ENCODE measurements at places on chromosomes 11 and 22.

DNA sequence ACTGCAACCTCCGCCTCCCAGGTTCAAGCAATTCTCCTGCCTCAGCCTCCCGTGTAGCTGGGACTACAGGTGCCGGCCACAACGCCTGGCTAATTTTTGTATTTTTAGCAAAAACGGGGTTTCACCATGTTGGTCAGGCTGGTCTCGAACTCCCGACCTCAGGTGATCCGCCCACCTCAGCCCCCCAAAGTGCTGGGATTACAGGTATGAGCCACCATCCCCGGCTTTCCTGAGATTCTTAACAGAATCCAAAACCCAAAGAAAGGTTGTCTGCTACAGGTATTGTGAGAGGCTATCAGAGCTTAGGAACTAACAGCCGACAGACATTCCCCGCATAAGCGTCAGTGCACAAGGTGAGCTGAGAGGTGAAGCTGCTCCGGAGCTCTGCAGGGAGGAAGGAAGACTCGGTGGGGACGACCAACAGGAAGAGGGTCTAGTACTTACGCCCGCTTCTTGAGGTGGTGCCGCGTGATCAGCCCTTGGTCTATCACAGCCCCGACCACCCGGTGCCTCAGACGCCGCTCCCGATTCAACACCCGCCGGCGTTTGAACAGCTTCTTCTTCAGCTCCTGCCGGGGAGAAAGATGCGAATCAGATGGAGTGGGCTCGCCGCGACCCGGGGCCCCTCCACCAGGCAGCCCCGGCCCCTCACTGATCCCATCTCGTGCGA is 470 bp downstream of the C11orf98 start:
- DNase-seq: peak; percentile 75

- DNase-seq: peak; percentile 19
These were observed 36.5 kb upstream of the ARFGAP3 start for GRCh38 chr22:42893371-42894150.

DNA sequence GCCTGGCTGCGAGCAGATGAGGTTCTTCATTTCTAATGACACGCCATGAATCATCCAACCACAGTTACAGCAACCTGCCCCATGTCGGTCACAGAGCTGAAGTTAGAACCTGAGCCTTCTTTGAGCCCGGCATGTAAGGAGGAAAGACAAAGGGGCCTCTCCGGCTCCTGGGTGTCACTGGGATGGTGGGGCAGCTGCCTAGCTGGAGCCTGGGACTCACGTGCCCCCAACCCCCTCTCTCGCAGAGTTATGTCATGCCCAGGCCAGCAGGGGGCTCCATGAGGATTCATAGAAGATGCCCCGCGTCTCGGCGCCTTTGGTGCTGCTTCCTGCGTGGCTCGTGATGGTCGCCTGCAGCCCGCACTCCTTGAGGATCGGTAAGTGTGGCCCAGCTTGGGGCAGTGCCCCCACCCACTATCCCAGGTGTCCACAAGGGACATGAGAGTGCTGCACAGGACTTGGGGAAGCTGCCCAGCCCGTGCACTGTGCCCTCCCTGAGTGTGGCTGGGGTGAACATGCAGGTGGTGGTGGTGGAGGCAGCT is 148.5 kb downstream of the GRIK4 start:
- peak; percentile 54 for DNase-seq

DNA sequence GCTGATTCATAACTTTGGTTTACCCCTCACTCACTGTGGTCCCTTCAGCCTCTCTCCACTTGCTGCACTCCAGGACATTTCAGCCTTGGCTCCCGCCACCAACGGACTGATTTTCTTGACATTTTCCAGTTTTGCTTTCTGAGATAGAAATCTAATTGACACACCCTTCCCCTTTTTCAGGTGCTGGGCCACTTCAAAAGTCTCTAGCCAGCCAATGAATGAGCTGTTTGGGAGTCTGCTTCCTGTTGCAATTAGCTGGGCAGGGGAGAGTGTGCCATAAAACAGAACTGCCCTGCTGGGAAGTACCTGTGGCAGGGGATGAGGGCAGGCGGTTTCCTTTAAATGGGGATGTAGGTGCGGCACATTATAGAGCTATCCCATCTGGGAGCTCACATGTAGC is 21.1 kb upstream of the PLET1 start:
- DNase-seq: no peak

GRCh38 chr11:21554284-21554683 is 638.6 kb upstream of the ANO5 start:
- DNase-seq: no peak

DNA sequence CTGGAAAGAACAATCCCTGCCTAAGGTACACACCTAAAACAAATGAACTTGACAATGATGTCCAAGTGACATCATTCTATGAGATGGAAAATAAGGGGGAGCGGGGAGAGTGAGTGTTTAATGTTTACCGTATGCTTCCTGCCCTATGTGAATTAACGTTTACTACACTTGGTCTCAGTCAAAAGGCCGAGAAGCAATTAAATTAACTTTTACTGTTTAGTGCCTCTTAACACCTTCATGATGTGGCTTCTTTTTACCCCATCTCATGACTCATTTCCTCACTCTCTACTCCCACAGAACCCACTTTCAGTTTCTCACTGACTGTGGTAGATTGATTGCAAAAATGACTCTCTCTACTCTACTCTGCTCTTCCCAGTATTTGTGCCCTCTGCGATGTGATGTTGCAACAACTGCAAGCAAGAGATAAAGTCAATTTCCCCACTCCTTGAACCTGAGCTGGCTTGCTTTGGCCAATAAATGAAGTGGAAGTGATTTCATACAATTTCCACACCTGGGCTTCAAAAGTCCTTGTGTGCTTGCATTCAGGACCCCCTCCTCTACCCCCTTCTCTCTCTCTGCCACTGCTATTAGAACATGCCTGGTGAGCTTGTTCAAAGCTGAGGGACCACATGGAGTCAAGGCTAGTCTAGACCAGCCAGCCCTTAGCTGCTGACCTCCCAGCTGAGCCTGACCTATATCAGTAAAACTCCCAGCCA is 11.6 kb upstream of the ALKBH3 start:
- DNase-seq: peak; percentile 58

DNA sequence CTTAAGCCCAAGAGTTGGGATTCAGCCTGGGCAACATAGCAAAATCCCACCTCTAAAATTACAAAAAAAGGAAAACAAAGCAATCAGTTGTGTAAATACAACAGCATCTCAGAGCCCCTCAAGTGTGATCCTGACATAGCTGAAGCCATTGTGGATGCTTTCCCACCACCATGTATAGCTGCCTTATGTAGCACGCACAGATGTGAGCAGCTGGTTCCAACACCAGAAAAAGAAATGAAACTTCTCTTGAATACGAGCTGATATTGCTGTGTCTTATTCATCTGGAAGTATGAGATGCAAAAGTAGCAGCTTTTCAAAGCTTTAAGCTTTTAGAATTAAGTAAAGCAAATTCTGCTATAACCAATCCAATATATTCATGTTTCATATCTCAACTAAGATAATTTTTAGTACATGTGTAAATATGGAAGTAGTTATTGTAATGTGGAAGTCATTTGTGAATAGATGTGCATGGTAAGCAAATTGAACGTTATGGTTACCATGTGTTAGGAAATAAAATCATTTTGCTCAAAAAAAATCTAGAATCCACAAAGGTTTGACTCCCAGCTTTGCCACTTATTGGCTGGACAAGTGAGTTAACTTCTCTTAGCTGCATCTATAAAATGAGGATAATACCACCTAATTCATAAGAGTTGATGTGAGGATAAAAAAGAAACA is 63.2 kb downstream of the SGSM3 start:
- no peak for DNase-seq

GRCh38 chr11:72595292-72595684 is 78.9 kb downstream of the PDE2A start:
- no peak for DNase-seq

DNA sequence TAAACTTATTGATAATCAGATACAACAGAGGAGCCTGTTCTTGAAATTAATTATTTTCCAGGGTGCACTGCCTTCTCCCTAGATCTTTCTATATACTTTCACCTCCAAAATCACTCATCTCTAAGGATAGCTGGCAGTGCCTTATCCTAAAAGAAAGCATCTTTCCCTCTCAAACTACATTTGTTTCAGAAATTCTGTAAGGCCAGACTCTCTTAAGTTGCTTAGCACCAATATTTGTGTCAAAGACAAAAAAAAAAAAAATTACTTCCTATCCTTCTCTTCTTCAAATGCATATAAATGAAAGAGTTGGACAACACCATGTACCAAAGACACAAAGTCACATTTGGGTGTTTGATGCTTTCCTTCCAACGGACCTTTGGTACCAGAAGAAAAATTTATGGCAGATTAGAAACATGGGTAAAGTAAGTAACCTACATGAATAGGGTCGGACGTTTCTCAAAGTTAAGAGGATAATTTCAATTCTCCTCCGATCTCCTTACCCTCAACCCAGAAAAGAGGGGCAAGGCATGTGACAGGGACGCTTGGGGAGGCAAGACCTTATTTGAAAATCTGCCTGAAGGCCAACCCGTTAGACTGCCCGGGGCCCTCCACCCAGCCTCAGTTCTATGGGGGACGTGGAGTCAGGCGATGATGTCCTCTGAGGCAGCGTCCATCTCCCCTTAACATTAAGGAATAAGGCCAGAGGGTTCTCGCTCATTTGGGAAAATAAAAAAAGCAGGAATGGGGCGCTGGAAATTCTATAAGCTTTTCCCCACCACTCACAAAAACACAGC is 66.3 kb downstream of the ETS1 start:
- no peak for DNase-seq

- no peak for DNase-seq
These were observed 24.6 kb downstream of the ATG16L2 start for GRCh38 chr11:72838691-72839305.

GRCh38 chr22:45840483-45840882 is 136.5 kb downstream of the WNT7B start:
- no peak for DNase-seq

GRCh38 chr11:73152086-73152853 is 10.2 kb upstream of the FCHSD2 start:
- DNase-seq: peak; percentile 19

DNA sequence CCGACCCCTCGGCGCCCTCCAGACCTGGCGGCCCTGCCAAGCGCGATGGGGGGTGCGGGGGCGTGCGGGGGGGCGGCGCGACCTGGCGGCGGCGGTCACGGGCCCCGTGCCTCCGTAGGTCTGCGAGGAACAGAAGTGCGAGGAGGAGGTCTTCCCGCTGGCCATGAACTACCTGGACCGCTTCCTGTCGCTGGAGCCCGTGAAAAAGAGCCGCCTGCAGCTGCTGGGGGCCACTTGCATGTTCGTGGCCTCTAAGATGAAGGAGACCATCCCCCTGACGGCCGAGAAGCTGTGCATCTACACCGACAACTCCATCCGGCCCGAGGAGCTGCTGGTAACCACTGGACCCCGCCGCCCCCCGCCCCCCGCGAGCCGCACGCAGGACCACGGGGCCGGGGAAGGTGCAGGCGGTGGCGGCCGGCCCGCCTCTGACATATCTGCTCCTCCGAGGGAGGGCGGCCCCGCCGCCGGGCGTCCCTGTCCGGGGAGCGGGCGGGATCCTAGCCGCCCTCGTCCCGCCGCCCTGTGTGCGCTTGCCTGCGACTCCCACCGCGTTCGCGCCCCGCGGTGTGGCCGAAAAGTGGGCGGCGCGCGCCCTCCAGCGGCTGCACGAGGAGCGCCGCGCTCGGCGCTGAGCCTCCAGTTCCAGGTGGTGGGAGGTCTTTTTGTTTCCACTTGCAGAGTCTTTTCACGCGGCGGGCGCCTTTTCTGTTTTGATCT is 2.1 kb downstream of the CCND1 start:
- peak; percentile 86 for DNase-seq

DNA sequence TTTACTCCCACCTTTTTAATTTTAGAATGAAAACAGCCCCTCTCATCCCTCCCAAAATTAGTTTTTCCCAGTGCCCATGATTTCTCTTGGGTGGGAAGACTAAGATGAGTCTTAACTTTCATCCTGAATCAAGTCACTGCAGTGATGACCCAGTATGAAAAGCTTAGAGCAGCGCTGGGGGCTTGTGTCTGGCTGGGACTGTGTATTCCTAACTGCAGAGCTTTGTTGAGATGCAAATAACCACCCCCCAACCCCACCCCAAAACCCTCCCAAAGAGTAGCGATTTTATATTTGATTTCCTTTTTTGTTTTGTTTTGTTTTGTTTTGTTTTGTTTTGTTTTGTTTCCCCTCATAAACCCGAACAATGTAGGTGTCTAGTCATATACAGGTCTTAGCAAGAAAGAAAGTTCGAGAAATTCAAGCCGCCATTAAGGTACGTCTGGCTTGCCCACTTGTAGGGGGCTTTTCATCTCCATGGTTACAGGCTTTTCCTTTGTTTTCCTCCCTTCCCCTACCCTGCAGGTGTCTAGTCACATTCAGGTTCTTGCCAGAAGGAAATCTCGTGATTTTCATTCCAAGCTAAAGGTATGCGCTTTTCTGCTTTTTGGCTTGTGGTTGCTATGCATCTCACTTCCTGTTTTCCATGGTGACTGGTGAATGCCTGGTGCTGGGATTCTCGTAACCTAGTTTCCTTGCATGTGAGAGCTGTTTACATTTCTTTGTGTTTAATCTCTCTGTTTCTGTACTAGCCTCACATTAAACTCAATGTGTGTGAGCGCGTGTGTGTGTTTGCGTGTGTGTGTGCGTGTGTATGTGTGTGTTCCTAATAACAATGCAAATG is 144.6 kb upstream of the RASSF10 start:
- DNase-seq: no peak

DNA sequence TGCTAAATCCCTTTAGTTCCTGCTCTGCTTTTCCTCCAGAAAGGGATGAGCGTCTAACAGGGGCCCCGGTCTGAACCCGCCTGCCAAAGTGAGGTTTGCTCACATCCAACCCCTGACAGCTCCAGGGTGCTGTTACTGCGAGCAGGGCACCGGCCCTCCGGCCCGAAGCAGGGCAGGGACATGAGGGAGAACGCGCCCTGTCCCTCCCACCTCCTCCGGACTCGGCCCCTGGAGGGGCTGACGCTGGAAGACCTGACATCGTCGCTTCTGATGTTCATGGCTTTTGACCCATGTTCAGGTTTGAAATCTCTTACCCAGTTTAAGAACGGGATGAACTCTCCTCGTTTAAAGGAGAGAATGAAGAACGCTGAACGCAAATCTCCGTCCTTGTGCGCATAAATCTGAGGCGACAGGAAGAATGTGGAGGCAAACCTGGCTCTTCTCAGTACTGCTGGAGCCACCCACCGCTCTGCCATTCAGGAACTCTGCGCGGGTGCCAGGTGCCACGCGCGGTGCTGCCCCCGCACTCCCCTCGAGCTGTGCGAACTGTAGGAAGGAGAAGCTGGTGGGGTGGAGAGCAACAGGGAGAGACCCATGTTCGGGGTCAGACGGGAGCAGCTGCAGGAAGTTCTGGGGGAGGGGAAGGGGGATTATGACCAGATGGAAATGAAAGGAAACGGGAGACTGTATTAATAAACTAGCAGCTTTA is 826 bp upstream of the EEF1G start:
- DNase-seq: no peak

- no peak for DNase-seq
These were observed 19.9 kb upstream of the BBOX1 start for GRCh38 chr11:27020751-27021150.

GRCh38 chr22:21567456-21568346 is at the start of gene UBE2L3:
TSS of gene UBE2L3 (plus strand) at chr22:21567714. CDS start at chr22:21567745, 31 bp downstream.
- DNase-seq: peak; percentile 93

- DNase-seq: no peak
These were observed at the start of gene CABP4 for GRCh38 chr11:67455054-67455453. TSS of gene CABP4 (plus strand) at chr11:67455354. CDS start at chr11:67455424, 70 bp downstream.

All from activated CD4-positive, alpha-beta T cell treated with anti-CD3 and anti-CD28 coated beads for 36 hours (primary cell).